GM23248 (cell line): ENCODE measurements at places on chromosomes 2 and 18. TPM values are rescaled to one million over a fixed set of nuclear protein-coding genes. Genes with fewer than 3 reads are reported as not detected.

NFATC1 gene
- 9.2 and 9.8 TPM in 2 replicates for polyA plus RNA-seq

CD8B gene
- polyA plus RNA-seq: not detected in 2 replicates

DNA sequence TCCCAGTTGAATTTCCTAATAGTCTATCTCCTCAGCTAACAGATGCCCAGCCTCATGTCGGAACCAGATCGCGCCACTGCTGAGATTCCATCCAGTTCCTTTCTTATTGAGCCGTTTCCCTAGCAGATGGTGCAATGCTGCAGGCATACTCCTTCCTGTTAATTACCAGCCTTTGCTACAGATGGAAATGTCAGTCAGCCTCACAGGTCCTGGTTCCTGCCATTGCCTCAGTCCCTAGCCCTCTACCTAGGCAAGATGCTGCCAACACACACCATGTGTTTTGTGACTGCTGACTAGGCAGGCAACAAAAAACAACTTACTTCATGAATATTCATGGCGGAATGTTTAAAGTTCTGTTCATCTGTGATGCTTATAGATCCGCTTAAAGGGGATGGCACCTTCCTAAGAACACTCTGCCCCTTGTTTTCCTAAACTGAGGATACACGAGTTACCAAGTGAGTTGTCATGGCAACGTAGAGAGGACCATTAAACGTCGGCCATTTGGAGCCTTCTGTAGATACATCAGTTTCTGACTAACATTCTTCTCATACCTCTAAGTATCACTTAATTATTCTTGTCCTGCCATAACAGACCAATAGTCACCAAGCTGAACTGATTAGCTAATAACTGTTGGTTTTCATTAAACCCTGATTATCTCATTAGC is 749.5 kb downstream of the RNF144A start:
- no peak for DNase-seq

GRCh38 chr2:126761981-126762878 is 106.3 kb downstream of the GYPC start:
- DNase-seq: no peak

DNA sequence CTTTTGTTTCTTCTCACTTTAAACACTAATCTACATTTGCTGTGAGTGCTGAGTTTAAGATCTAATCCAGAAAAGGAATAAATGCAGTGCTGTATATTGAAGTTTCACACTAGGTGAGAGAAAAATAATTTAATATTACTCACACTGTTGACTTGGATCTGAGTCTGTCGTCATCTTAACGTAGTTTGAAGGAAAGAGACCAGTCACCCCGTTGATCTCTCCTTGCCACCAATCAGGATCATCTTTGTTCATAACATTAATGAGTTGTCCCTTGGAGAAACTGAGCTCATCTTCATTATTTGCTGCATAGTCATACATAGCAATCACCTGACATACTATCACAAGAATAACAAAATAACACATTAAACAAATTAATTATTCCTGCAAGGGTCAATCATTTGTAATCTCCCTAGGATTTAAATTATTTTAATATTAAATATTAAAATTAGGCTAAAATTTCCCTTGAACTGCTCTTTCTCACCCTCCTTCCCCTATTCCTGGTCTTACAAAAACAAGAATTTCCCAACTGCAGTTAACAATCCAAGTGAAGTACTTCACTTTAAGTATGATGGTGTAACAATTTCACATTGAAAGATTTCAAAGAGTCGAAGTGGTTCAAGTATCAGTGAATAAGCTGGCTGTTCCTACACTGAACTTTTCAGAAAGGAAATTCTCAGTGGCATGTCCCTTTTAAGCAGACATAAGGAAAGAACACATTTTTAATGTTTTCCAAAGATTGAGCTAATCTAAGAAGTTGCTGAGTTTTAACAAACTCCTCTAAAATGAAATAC is 71.3 kb downstream of the FAM228A start:
- peak; percentile 68 for DNase-seq

DNA sequence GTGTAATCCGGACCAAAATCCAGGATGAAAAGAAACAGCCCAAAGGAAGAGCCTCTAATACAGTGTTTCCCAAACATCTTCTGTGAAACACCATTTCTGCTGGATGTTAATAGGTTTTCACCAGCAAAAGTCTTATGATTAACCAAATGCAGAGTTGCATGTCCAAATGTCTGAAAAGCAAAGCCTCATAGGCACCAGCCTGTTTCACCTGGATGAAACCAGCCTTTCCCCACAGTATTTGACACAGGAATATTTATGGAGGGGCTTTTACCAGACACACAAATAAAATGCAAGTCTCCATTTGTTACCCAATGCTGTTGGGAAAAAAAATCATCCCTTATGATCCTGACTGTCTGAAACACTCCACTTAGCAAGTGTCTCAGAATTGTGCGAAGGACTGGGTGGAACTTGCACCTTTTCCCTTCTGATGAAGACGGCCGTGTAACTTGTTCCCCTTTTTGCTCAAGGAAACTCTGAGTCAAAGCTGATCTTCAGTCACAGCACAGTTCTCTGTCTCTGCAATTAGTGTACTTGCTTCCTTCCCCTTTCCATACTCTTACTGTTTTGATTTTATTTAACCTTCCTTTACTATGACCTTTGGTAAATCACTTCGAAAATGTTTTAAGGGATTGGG is 70.3 kb upstream of the IL1R2 start:
- no peak for DNase-seq

GRCh38 chr18:78856569-78857313 is 122.9 kb upstream of the SALL3 start:
- no peak for DNase-seq

DNA sequence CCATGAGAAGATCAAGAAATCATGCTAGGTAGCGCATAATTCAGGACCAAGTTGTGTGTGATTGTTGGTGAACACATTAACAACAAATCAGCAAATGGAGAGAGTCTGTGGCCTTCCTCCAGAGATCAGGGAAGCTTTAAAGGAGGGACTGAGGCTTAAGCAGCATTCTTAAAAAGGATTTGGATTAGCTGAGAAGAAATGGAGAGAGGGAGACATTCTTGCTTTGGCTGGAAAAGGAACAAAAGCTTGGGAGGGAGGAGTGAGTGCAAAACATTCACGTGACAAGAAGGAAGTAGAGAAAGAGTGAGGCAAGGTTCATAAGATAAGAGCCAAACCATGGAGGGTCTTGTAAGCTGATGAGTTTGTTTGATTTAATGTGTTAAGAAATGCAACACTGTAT is 75.6 kb downstream of the SRD5A2 start:
- no peak for DNase-seq
